ENCODE measurements at places on chromosomes 4 and X.

- DNase-seq, result no peak
These were observed 209.3 kb downstream of the CHIC2 start for GRCh38 chr4:53854991-53855568.

DNA sequence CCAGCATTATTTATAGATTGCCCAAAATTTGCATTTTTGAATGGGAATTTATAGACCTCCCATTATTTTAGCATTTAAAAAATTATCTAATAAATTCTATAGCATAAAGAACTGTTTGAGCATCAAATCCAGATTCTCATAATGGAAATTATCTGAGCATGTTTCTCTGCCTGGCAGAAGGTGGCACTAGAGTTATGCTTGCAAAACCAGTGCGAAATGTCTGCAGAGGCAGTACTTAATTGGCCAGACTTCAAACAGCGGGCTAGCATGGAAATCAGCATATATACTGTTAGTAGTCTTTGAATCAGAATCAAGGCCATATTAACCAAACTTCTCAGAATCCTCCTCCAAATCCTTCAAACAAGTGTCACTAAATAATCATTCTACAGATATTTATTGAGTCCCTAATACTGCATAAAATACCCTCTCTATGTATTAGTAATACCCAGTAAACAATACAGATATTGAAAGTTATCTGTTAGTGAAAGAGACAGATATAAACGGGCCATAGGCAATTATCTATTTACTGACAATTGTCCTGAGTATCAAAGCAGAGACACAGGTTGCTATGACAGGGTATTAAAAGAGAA is 78.7 kb upstream of the DCLK2 start:
- DNase-seq, result peak; percentile 77

- DNase-seq, result no peak
These were observed 118.8 kb downstream of the CHRNA9 start for GRCh38 chr4:40453912-40454311.

DNA sequence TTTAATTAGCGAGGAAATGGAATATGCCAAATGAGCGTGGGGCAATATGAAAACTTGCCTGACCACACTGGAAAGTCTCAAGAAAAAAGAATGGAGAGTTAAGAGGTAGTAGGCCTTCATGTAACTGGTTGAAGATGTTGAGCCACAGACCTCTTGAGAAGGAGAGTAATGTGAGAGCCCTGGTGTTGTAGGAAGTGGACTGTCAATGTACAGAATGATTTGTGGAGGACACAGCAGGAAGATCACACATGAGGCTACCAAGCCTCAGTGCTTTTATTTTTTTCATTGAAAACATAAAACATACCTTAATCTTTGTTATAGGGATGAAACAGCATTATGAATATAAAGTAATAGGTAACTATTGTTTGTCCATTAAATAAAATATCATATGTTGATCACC is 331.6 kb downstream of the UNC5C start:
- DNase-seq, result no peak
